NCI-H2107 (cell line): ENCODE measurements at places on chromosomes 6 and 20.

GRCh38 chr20:11796026-11796425 lies 121.7 kb upstream of the BTBD3 start:
- DNase-seq, result no peak

DNA sequence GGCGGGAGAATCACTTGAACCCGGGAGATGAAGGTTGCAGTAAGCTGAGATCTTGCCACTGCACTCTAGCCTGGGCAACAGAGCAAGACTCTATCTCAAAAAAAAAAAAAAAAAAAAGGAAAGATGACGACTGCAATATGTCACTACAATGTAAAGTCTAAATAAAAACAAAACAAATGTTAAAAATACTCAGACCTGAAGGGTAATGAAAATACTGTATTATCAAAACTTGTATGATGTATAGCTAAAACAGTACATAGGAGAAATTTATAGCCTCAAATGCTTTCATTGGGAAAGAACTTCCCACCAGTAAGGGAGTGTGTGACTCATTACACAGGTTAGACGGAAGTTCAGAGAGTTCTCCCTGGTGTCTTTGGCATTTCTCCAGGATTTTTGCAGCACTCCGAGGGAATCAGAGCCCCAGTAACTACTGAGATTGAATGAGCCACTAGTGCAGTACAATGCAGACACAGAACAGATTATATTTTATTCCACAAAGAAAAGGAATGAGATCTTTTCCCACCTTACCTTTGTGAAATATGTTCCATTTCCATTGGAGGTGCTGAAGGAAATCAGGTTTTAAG lies 12.5 kb upstream of the RALGAPB start:
- DNase-seq, result peak; percentile 46

DNA sequence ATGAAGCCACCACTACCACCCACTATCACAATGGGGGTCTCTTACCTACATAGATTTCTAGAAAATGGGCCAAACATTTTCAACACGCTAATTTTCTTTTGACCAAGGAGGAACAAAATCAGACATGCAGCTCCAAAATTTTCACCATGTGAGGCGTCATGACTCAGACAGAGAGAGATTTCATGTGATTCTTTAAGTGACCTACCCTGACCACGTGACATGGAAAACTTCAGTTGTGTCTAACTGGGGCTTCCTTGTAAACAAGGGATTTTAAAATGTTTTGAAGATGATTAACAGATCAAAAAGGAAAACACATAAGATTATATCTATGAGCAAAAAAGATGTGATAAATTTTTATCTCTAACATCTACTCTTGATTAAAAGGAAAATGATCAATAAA lies 199.2 kb downstream of the TBXT start:
- DNase-seq, result no peak

DNA sequence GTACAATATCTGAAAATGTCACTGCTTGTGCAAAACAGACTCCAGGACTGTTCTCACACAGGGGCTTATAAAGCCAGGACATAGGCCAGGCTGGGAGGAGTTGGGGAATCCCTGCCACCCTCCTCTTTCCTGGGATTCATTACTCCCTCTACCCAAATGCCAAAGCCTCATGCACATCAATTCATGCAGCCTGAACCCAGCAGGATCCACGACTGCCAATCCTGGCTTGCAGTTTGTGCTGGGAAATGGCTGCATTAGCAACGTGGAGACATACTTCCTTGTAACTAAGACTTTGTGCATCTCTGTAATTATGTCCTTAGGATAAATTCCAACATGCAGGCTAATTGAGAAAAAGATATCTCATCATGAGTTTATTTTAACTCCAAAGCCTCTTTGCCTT lies 143.8 kb downstream of the SYCP2 start:
- no peak for DNase-seq

DNA sequence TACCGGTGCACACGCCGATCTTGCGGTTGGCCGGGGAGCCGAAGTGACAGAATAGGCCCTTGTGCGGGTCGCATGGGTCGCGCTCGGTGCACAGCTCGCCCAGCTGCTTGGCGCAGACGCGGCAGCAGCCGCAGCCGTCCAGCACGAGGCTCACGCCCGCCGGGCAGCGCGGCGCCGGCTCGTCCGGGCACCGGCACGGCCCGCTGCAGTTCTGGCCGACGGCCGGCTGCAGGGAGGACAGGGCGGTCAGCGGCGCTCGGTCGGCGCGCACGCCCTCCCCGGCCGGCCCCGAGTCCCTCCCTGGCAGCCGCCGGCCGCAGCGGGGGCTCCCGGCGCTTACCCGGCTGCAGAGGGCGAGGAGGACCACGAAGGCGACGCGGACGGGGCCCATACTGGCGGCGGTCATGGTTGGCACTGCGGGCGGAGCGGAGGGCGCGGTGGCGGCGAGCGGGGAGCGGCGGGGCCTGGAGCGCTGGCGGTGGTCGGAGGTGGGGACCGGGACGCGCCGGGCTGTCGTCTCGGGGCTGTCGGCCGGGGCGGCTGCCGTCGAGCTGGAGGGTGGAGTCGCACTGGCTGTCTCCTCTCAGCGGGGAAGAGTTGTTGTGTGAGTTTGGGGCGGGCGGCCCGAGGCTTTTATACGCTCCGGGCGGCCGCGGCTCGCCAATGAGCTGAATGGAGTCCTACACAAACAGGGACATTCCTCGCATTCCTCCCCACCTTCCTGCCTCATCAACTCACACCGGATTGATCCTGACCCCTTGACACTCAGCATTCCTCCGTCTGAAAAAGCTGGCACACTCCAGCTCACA lies at the start of gene CCN2:
CCN2 (minus strand) TSS at position 606 of the 809 bp plus-strand sequence; CDS start at position 406, 200 bp downstream.
- no peak for DNase-seq

DNA sequence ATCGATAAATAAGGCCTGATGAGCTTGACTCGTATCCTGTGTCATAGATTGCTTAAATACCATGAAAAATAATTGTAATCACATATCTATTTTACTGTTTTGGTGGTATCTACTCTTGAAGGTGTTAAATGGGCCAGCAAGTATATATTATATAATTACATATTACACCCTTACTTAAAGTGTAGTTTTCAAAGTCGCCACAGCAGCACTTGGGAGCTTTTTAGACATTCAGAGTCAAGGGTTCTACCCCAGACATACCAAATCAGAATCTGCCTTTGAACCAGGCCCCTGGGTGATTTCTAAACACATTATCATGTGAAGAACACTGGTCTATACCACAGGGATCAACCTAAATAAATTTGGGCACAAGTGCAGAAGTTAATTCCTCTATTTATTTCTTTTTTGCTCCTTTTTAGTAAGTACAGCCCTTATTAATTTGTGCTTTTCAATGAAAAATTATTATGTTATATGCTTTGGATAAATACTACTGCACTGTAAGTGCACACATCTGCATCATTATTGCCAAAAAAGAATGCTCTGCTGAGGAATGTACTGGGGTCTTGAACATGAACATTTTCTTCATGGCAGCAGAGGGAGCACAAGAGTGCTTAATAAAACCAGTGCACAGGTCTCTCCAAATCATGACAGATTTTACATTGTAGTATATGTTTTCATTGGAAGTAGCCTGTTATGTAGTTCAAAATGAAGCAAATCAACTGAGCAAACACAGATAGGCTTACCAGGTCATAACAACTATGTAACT lies 3.1 kb upstream of the ATXN1 start:
- DNase-seq, result no peak

- no peak for DNase-seq
Measured at GRCh38 chr6:4253604-4254231, 118.3 kb upstream of the ECI2 start.

GRCh38 chr6:55670850-55671413 lies 91.9 kb upstream of the HMGCLL1 start:
- DNase-seq, result no peak

DNA sequence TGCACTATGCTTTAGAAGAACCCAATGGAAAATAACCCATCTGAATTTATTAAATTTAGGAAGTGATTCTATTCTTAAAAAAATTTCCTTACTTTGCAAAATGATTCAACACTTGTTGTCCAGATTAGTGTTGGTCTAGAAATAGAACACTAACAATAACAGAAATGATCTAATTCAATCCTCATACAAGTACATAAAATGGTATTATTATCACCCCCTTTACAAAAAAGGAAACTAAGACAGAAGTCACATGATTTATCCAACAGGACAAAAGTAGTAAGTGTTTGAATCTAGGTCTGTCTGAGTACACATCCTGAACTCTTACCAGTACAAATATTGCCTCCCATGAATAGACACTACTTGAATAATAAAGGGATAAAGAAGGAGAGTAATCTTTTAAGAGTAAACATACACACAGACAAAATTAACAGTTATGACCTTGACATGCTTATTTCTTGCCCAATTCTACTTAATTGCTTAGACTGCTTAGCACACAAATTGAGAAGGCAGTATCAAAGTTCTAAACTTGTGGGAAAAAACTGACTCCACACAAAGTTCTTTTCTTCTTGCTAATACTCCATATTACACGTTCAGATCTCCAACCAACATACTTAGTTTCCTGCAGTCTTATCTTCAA lies 195.4 kb upstream of the RUNX2 start:
- DNase-seq, result no peak

DNA sequence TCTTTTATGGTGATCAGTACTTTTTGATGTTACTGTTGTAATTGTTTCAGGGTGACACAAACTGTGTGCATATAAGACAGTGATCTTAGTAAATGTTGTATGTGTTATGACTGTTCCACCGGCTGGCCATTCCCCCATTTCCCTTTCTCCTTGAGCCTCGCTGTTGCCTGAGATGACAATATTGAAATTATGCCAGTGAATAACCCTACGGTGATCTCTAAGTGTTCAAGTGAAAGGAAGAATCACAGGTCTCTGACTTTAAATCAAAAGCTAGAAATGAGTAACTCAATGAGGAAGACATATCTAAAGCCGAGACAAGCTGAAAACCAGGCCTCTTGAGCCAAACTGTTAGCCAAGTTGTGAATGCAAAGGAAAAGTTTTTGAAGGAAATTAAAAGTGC lies 32.3 kb downstream of the TULP4 start:
- no peak for DNase-seq

- no peak for DNase-seq
Measured at GRCh38 chr6:157374889-157375443, 6.0 kb upstream of the ZDHHC14 start.

GRCh38 chr6:45818655-45819054 lies 197.0 kb downstream of the CLIC5 start:
- DNase-seq, result no peak

GRCh38 chr6:156988276-156989158 lies 211.3 kb downstream of the ARID1B start:
- no peak for DNase-seq

- DNase-seq, result no peak
Measured at GRCh38 chr6:110322151-110322873, 35.8 kb downstream of the METTL24 start.

- no peak for DNase-seq
Measured at GRCh38 chr6:77678048-77678447, 25.2 kb downstream of the MEI4 start.

GRCh38 chr6:42452171-42453030 lies 675 bp upstream of the TRERF1 start:
- DNase-seq, result peak; percentile 60

DNA sequence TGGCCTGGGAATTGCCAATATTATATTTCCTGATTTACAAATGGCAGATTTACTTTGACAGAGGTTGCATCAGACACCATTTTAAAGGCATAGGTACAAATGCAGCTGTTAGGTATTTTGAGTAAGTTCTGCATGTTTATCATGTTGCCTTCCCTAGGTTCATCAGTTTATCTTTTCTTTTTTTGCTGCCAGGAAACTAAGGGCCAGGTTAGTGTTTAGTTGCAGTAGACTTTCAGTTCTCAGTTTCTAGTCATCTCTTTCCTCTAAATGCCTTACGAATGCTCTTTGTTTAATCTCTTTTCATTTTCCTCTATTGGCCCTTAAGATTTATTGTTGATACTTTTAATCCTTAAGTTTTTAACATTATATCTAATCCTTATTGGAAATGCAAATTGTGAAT lies 129.9 kb downstream of the SMAP1 start:
- DNase-seq, result no peak

DNA sequence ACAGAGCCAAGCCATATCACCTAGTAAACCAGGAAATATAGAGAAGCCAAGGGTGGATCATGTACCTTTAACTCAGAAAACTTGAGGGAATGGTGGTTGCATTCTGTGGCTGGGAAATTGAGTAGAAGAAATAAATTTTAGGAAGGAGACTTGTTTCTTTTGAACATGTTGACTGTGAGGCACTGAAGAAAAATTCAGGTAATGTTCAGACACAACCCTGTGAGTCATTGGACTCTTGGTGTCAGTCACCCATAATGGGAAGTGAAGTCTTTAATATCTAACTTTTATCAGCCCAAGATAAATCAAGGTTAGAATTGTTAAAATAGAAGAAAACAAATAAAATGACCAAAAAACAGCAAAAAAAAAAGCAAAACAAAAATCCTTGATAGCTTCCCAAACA lies 98.8 kb upstream of the GRIK2 start:
- DNase-seq, result no peak

DNA sequence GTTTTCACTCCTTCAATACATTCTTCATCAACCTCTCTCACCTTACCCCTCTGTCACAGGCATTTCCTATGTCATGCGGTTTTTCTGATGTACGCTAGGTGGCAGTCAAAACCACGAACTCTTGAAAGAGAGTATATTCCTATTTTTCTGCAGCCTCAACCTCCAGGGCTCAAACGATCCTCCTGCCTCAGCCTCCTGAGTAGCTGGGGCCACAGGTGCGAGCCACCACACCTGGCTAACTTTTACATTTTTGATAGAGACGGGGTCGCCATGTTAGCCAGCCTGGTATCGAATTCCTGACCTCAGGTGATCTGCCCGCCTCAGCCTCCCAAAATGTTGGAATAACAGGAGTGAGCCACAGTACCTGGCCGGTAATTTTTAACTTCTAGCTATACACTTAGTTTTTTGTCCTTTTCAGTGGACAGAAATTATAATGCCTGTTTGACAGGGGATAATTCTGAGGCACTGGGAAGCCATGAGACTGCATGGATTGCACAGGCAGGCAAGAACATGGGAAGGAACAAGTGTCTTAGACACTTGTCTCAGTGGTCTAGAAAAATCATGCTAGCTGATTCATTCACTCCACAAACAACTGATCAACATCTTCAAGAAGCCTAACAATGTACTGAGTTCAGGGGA lies 22.5 kb upstream of the HFE start:
- DNase-seq, result peak; percentile 17

GRCh38 chr20:37945091-37945547 lies 42.2 kb downstream of the VSTM2L start:
- no peak for DNase-seq

- no peak for DNase-seq
Measured at GRCh38 chr20:53586640-53587039, 7.0 kb downstream of the ZNF217 start.

- no peak for DNase-seq
Measured at GRCh38 chr20:19964289-19965265, 52.6 kb upstream of the NAA20 start.

- no peak for DNase-seq
Measured at GRCh38 chr6:137025786-137026730, 18.7 kb downstream of the IL20RA start.

DNA sequence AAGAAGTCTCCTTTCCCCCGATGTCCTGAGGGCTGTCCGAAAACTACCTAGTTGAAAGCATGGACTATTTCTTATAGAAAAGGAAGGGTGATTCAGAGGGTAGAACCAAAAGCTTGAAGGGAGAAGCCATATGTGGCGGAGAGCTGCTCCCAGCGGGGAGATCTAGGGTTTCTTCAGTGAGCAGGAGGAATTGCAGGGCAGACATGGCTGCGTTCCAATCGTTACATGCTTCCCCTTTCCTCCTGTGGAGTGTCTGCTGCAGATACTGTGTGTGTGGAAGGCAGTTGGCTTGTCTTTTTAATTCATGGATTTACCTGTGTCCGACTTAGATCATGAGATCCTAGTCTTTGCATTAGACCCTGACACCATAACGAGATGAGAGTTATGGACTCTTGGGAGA lies 799.5 kb downstream of the QKI start:
- DNase-seq, result no peak

GRCh38 chr6:144471986-144472385 lies 186.9 kb downstream of the UTRN start:
- DNase-seq, result no peak

GRCh38 chr20:20368418-20369249 lies 730 bp downstream of the INSM1 start:
- DNase-seq, result no peak
